ENCODE measurements at places on chromosomes 7 and 10.
A peak's percentile ranks its signal among the peaks of the same experiment; 100 is the strongest.

GRCh38 chr7:131011976-131012375 lies 278.0 kb upstream of the KLF14 start:
- DNase-seq = no peak

DNA sequence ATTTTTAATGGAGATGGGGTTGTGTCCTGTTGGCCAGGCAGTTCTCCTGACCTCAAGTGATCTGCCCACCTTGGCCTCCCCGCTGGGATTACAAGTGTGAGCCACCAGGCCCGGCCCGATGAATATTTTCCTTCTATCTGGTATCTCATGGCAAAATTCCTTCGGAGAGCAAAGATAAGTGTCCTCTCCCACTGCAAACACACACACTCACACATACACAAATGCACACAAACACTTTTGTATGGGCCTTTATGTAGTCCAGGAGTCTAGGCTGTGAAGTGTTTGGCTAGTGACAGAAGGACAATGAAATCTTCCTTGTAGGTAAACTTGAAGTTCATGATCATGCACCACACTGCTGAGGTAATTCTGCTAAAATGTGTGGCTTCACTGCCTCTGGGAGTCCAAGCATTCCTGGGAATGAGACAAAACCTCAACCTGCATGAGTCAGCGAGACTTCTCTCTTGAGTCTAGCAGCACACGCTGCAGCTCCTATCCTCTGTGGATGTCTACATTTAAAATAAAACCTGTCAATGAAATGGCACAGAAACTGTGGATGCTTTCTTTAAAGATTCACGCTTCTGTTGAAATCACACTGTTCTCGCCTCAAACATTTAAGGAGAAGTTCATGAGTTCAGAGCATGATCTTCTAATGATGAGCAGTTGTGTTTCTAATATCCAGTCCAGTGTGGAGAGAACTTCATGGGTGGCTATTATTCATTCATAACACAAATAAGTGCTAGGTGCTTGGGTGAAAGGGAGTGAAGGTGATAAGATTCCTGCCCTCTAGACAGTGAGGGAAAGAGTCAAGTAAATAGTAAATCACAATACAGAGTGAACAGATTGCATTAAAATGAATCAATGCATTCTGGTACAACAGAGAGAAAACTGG lies 96.5 kb downstream of the NRP1 start:
- no peak for DNase-seq

DNA sequence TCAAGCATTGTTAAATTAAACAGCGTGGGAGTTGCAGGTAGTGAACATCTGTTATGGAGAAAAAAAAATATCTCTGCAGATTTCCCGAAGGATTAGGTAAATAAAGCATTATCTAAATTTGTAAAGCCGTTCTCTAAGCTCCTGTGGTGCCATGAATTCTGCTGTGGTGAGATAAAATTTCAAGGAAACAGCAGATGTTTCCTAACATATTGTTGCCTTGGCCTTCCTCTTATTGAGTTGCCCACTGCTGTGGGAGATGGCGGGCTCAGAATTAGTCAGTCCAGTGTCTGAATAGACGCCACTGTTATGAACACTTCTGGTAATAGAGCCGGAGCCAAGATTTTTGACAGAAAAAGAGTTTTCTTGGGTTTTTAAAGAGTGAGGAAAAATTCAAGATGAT lies 82.6 kb upstream of the ELMO1 start:
- no peak for DNase-seq

DNA sequence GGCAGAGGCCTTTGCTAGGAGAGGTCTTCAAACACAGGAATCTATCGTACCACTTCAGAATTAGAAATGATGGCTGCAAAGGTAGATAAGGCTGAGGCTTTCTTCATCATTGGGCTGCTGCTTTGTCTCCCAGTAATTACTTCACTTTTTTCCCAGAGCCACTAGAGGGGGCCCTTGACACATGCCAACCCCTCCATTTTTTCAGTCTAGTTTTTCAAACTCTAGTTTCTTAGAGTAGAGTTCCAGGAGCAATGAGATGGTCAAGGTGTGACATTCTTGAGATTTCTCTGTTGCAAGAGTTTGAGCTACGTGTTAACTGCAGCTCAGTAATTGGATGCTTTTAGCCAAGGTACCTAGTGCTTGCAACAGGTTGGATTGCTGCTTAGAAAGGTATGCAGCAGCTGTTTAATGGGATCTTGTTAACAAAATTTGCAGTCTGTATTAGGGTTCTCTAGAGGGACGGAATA lies 33.8 kb upstream of the RBM20 start:
- DNase-seq = no peak

- DNase-seq = no peak
Measured at GRCh38 chr7:118202061-118202460, 18.1 kb downstream of the LSM8 start.

- DNase-seq = no peak
Measured at GRCh38 chr7:45660901-45661211, 86.7 kb downstream of the ADCY1 start.

DNA sequence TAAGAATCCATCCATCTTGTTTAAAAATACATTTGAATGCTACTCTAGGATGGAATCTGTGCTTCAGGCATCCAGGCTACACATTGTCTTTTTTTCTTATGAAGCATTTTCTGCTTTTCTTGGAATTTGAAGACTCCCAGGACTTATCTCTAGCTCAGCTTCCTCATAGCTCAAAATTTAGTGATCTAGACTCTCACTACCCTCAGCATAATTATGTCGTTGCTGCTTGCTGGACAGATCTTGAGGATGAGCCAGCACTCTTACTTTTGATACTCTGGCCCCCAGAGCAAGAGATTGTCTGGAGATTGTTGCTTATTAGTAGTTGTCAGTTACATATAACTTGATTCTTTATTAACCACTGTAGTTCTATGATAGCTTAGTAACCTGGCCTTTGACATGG lies 83.3 kb upstream of the FGL2 start:
- no peak for DNase-seq

- peak; percentile 11 for DNase-seq
Measured at GRCh38 chr7:135976312-135977006, 700 bp downstream of the MTPN start.

DNA sequence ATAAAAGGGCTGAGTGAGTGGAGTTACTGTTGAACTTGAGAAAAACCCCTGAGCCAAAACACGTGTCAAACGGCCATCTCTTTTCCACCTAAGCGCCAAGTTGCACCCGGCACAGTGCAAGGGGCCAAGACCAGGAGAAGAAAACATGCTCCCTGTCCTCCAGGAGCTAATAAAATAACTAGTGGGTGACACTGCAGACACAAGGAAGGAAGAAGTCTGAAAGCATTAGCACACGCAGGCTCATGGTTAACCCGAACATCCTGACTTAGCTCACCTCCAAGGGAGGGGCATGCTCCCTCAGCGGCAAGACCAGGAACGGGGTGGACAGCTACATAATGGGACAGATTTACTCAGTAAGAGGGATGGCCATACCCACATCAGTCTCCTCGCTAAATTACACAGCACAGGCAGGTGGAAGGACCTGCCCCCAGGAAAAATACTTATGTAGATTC lies 65.0 kb downstream of the PIP4K2A start:
- peak; percentile 20 for DNase-seq

- DNase-seq = no peak
Measured at GRCh38 chr10:79027147-79028055, 41.4 kb upstream of the ZMIZ1 start.

DNA sequence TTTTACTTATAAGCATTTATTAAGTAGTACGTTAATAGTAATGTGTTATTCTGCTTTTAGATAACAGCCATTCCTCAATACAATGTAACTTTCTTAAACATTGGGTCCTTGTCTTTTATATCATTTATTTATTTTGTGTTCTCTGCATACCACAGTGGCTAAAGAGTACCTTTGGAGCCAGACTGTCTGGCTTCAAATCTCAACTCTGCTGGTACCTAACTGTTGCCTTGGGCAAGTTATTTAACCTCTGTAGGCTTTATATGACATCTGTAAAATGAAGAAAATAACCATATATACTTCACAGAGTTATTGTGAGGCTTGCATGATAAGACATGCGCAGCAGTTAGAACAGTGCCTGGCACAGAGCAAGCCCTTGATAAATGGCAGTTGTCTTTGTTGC lies 397.6 kb downstream of the MDFIC start:
- no peak for DNase-seq
